ENCODE measurements at places on chromosomes 5 and 9. TPM values are rescaled to one million over a fixed set of nuclear protein-coding genes. Genes with fewer than 3 reads are reported as not detected.

The ENTPD8 gene
- not detected for total RNA-seq

The TAF11L10 gene
- total RNA-seq, result not detected

The AIF1L gene
- not detected for total RNA-seq

The LYRM7 gene
- 8.5 TPM for total RNA-seq

The GARIN3 gene
- not detected for total RNA-seq

The PCDHB2 gene
- total RNA-seq, result 4.9 TPM

The SLC36A3 gene
- total RNA-seq, result not detected

The NUTM2F gene
- total RNA-seq, result not detected

The IRGM gene
- total RNA-seq, result not detected

The FCN2 gene
- not detected for total RNA-seq

The PCDHGB3 gene
- total RNA-seq, result 2.8 TPM

The PCDHB15 gene
- 2.8 TPM for total RNA-seq

Measured in GM23248 (cell line).